ENCODE measurements at places on chromosomes 1 and 21.

GRCh38 chr1:34419663-34420136 lies 243.0 kb downstream of the C1orf94 start:
- no peak for DNase-seq

DNA sequence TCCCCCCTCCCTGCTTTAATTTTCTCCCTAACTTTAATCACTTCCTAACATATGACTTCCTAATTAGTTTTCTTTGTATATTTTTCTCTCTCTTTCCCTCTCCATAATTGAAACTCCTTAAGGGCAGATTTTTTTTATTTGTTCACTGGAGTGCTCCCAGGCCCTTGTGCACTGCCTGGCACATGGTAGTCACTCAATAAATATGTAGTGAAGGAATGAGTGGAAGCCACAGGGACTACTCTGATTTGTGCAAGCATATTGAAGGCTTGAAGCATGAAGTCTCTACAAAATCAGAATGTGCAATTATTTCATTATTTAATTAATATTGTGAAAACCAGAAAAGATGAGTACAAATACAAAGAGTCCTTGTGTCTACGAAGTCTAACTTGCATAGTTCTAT lies 41.5 kb downstream of the SNX7 start:
- no peak for DNase-seq

- no peak for DNase-seq
Observed at GRCh38 chr1:231969076-231969475, 342.5 kb downstream of the DISC1 start.

DNA sequence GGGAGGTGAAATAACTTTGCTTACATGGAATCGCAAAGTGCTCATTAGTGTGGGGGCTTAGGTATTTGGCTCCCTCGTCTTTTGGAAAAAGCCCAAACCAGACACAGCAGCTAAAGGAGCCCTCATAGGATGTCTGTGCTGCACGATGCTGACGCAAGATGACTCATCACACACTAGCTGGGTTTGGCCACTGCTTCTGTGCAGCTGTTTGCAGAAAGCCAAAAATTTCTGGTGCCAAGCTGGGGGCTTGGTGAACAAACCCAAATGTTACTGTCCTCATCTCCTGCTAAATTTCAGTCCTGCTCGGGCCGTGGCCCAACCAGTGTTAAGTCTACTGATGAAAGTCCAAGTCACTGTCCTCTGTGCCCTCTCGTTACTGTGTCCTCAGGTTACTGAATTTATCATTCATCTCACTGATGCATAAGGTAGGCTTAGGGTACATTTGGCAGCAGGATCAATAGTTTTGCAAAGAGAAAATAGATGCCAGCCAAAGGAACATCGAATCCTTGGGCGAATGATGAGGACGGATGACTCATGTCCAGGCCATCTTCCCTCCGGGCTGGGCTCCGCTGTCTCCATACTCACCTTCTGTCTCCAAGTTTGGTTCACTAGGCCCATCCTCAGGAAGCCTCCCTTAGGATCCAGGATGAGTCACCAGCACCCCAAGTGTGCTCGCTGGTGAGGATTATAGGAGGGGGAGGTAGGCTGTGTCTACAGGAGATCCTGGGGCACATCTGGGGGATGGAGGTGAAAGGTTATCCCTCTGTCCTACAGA lies 177.7 kb downstream of the ADSS2 start:
- no peak for DNase-seq

DNA sequence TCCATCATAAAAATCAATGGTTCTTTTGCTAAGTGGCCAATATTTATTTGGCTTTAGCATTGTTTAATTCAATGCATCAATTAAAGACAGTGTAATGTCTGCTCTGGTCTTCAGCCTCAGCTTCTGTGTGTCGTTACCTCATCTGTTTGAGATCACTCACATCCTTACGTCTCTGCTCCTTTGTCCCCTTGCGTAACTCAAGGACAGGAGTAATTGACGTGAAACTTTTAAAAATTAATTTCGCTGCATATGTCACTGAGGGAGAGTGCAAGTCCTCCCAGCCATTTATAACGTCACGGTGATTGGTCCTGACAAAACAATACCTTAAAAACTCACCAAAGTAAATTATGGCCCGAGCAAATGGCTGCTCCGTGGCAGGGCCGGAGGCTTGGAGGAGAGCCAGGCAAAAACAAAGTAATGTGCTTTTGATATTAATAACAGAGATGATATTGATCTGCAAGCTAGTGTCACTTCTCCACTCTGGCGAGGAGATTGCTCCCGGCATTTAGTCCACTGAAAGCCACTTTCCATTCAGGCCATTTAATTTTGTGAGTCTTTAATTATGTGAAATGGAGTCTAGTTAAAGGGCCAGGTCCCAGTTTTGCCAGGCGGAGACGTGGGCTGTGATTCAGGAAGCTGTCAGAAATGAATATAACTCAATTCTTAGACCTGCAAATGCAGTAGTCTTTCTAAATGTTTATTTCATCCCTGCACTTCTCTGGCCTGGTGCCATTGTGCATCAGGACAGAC lies 150.9 kb upstream of the POU3F1 start:
- DNase-seq: no peak

GRCh38 chr1:183138301-183138700 lies 47.8 kb upstream of the LAMC2 start:
- DNase-seq: no peak

DNA sequence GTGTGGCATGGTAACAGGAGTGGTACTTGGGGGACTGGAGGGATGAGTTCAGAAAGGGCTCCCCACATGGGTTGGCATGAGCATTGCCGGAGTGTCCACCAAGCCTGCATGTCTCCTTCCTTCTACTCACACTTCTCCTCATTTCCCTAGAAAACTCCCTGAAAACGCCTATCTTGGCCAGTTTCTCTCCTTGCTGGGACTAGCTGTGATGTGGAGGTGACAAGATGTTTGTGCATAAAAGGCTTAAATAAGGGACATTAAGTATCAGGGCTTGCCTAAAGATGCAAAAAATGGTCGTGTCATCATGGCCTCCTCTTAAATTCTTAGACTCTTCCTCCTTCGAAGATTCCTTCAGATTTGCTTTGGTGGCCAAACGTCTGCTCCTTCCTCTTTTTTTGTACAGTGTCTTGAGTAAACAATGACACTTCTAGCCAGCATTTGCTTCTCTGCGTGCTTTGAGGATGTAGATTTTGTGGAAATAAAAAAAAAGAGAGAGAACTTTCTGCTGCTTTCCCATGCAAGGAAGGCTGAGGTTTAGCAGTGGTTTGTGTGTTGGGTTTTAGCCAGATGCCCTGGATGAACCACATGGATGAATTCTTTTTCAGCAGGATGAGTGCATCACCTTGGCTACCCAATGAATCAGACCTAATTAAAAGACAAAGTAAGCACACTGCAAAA lies 239.1 kb upstream of the IRF2BP2 start:
- DNase-seq: no peak

- no peak for DNase-seq
Observed at GRCh38 chr1:174044418-174045222, 22.5 kb upstream of the RC3H1 start.

- DNase-seq: no peak
Observed at GRCh38 chr1:189681252-189681919, 796.3 kb downstream of the BRINP3 start.

DNA sequence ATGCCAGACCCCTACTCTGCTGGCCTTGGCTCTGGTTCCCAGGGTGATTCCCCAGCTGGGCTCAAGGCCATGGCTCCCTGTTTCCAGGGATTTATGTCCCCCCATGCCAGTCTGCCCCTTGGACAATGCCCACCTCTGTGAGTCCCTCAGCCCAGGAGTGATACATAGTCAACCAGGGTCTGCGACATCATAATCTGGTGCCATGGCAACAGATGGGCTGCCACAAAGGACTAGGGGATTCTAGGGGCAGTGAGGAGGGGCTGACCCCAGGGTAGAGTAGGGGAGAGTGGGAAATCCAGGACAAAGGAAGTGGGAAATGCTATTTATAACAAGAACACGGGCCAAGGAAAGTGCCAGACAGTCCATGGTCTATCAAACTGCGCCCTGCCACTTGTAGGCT lies 33.8 kb downstream of the LRP8 start:
- DNase-seq: no peak

DNA sequence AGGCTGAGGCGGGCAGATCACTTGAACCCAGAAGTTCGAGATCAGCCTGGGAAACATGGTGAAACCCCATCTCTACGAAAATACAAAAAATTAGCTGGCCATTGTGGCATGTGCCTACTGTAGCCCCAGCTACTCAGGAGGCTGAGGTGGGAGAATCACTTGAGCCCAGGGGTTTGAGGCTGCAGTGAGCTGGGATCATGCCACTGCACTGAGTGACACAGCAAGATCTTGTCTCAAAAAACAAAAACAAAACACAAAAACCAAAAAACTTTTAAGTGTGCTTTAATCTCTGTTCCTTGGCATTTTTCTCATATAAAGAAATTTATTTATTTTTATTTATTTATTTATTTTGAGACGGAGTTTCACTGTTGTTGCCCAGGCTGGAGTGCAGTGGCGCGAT lies 208.2 kb downstream of the URB2 start:
- DNase-seq: no peak

All from activated T-helper 9 cell treated with anti-CD3 and anti-CD28 coated beads, Interleukin-2, amount 50 U/mL, for 16 hours (primary cell).